ENCODE measurements at places on chromosomes 2 and 18.

DNA sequence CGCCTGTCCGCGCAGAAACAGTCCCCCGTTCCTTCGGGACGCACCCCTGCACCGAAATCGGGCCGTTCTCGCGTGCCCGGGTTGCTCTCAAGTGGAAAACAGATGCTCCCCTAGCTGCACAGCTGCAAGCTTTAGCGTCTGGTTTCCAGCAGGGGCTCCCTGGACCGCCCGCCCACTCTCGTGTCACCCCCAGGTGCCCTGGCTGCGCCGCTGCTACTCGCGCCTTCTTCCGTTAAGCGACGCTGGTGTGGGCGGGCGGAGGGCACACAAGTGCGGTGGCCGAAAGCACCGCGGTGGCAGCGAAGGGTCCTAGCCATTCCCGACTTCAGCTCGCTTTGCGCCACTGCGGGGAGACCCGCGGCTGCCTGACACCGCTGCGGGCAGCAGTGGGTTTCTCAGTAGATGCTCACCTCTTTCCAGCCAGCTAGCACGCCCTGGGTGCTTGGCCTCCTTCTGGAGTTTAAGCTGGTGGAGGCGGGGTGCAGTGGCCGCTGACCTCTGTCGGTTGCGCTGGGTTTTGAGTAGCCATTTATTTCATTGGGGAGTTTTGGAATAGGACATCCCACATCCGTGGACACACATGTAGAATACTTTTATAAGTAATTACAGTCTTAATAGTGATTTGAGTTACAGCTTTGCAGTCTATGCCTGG, 806 bp downstream of the ZNF407 start:
- DNase-seq: peak; percentile 51

GRCh38 chr2:48927355-48927754, 171.8 kb upstream of the LHCGR start:
- no peak for DNase-seq

GRCh38 chr2:8022908-8023640, 658.8 kb upstream of the ID2 start:
- DNase-seq: no peak

- no peak for DNase-seq
Measured at GRCh38 chr2:64624108-64624610, 29.6 kb downstream of the SERTAD2 start.

GRCh38 chr18:76983613-76984051, 149.0 kb downstream of the MBP start:
- no peak for DNase-seq

- DNase-seq: no peak
Measured at GRCh38 chr18:26014462-26014861, 76.0 kb downstream of the SS18 start.

All from neural crest cell (in vitro differentiated cells).